ENCODE measurements at places on chromosomes 7 and 10.
A peak's percentile ranks its signal among the peaks of the same experiment; 100 is the strongest.

DNA sequence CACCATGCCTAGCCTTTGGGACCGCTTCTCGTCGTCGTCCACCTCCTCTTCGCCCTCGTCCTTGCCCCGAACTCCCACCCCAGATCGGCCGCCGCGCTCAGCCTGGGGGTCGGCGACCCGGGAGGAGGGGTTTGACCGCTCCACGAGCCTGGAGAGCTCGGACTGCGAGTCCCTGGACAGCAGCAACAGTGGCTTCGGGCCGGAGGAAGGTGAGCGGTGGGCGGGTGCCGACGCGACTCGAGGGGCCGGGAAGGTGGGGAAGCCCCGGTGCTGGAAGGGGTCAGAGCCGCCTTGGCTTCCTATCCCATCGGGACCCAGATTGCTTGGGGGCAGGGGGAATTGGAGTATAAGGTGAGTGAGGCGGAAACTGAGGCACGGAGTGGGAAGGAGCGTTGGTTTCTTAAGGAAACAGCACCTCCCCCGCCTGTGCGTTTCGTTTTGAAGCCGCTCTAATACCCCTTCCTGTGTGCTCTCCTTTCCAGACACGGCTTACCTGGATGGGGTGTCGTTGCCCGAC is 547 bp downstream of the DDIT4 start:
- H3K4me3 ChIP-seq: peak overlapping the region; percentile 96
- peak overlapping the region; percentile 99 for H3K27ac ChIP-seq
- H3K4me1 ChIP-seq: peaks cover 35% of the 10 kb centered on the region

GRCh38 chr10:110815354-110816004 is 56.2 kb upstream of the PDCD4 start:
- H3K4me3 ChIP-seq: no peak overlapping the region
- H3K27me3 ChIP-seq: peaks cover 6% of the 10 kb centered on the region
- DNase-seq: no peak

- H3K27ac ChIP-seq: no peak overlapping the region
- H3K27me3 ChIP-seq: no peaks in the 10 kb centered on the region
- H3K4me3 ChIP-seq: no peak overlapping the region
These were observed 292.4 kb upstream of the KLF14 start for GRCh38 chr7:131026297-131027000.

DNA sequence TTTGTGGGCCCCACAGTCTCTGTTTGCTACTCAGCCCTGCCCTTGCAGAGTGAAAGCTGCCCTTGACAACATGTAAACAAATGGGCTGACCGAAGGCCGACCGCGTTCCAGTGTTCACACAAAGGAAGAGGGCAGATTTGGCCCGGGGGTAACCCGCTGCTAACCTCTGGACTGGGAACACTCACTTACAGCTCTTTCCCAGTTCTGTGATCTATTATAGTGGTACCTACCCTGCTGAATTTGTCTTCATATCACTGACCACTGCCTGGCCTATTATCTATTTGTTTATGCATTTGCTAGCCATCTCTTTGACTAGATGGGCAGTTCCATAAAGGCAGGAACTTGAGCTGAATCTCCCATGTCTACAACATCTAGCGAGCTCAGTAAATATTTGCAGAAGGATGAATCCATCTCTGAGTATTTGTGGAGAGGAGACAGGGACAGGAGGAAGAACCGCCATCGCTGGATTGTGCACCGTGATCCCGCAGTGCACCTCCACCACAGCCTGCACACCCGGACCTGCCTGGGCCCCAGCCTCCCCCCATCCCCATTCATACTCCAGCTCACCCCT is 15.2 kb downstream of the SLC29A3 start:
- peak overlapping the region; percentile 54 for H3K27ac ChIP-seq
- H3K27me3 ChIP-seq: no peaks in the 10 kb centered on the region
- no peak overlapping the region for H3K4me3 ChIP-seq
- H3K36me3 ChIP-seq: no peaks in the 10 kb centered on the region

DNA sequence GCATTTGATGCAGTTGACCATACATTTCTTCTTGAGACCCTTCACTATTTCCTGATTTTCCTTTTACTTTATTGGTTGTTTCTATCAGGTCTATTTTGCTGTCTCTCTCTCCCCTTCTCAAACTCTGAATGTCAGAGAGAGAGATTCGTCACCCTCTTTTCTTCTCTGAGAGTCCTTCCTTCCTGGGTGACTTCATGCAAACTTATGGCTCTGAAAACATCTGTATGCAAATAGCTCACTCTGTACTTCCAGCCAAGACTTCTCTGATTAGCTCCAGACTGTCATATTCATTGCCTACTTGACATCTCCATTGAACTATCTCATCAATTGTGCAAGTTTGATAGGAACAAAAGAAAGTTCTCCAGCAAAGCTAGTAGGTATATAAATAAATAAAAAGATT is 191.7 kb upstream of the KLF6 start:
- DNase-seq: no peak
- no peak overlapping the region for H3K27ac ChIP-seq
- no peaks in the 10 kb centered on the region for H3K27me3 ChIP-seq
- H3K4me3 ChIP-seq: no peak overlapping the region

Data from tibial nerve (tissue), 4 donors.